ENCODE measurements at places on chromosomes 5 and 9.
A peak's percentile ranks its signal among the peaks of the same experiment; 100 is the strongest.

GRCh38 chr9:91164724-91165520 is 196.8 kb downstream of the AUH start:
- peak; percentile 62 for DNase-seq

DNA sequence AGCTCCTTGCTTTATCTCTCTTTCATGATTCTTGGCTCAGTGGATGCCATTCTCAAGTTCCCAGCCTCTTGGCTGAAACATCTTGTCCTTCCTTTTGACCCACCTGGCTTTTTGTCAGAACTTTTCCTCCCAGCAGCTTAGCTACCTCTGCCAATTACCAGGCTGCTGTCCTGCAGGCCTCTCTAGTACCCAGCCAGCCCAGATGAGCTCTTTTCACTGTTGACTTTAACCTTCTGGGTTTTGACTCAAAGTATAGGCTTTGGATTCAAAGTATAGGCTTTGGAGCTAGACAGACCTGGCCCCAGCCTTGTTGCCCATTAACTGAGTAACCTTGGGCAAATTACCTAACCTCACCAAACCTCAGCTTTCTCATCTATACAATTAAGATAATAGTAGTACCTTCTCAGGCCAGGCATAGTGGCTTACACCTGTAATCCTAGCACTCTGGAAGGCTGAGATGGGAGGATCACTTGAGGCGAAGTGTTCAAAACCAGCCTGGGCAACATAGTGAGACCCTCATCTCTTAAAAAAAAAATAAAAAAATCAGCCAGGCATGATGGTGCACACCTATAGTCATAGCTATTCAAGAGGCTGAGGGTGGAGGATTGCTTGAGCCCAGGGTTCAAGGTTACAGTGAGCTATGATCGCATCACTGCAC is 6.6 kb upstream of the TMEFF1 start:
- no peak for DNase-seq

DNA sequence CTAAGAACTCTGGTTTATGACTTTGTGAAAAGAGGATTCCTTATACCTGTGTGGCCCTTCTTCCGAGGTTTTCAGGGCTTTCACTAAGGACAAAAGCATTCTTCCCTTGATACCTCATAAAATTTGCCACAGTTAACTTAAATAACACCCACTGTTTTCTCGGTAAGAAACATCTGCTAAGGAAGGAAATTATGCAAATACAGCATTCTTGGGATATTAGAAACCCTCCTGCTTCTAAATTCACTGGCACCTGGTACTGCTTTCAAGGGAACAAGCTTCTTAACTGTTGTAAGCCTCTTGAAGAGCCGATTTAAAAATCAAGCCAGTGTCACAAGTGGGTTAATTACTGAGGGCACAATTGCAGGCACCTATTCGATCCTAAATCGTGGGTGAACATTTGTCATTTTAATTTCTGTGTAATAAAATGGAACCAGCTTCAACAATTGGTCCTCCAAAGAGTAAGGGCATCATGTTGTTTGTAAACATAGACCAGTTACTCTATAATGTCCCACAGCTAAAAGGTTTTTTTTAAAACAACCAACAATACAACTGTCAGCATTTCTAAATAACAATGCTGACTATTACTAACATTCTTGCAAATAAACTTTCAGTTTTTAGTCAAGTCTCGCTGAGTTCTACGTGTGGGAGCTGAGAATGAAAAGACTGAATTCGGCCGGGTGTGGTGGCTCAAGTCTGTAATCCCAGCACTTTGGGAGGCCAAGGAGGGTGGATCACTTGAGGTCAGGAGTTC is 26.6 kb downstream of the AK3 start:
- no peak for DNase-seq

DNA sequence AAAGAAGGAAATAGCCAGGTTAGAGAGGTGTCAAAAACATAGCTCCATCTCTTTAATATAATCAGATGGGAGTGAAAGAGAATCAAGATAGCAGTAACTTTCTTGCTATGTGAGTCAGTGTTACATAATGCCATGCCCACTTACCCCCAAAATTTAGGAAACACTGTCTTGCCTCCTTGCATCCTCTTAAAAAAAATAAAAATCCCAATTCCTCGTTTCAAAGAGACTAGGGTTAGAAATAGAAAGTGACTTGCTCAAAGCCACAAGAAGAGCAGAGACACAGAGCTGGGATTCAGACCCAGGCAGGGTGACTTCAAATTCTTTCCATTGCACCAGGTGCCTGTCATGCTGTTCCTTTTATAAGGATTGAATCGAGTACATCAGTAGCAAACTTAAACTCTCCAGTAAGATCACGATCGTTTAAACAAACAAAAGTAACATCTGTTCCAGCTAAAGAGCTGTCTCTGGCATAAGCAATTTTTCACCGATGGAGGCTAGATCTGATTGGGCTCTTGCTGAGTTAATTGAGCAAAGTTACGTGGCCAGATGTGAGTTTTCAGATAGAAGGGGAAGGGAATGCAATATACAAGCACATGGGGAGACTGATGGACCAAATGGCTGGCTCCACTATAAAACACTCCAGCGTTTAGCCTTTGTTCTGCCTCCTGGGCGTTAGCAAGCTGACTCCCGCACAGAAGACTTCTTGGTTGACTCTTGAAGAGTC is 176.9 kb downstream of the PALM2AKAP2 start:
- DNase-seq: no peak

DNA sequence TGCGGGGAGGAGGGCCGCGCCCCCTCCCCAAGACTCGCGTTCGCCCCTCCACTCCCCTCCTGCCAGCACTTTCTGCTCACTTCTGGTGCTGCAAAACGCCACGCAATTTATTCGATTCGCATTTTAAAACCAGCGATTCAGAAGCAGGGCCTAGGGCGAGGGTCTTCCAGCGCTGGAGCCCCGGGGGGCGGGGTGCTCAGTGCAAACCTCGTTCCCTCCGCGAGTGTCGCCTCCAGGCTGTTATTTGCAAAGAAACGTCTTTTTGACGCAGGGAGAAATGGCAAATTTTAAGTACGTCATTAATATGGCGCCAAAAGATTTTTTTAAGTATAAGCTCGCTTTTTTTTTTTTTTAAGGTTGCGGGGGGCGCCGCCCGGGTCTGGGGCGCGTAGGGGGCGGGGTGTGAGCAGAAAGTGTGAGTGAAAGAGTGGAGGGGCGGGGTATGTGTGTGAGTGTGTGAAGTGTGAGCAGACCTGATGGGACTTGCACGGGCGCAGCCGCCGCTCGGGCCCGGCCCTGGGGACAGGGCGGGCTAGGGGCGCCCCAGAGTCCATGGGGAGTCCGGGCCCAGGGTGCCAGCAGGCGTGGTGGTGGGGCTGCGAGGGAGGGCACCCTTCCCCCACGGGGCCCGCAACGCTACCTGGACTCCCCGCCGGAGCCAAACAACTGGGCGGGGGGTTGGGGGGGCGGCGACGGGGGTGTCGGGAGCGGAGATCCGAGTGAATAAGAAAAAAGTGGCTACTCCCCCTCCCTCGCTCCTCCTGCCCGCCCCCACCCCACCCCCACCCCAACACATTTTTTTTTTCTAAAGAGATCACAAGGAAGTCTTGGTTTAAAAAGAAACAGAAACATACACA is at the start of gene JADE2:
Gene JADE2, plus strand, starts transcription at position 845 of the 857 bp plus-strand sequence. CDS start 10,188 bp downstream, outside the sequence.
- DNase-seq: peak; percentile 66
